Stimulated activated CD8-positive, alpha-beta memory T cell treated with anti-CD3 and anti-CD28 coated beads, Interleukin-7, amount 100 ng/mL, for 48 hours (primary cell): ENCODE measurements at places on chromosomes 5 and 9.

DNA sequence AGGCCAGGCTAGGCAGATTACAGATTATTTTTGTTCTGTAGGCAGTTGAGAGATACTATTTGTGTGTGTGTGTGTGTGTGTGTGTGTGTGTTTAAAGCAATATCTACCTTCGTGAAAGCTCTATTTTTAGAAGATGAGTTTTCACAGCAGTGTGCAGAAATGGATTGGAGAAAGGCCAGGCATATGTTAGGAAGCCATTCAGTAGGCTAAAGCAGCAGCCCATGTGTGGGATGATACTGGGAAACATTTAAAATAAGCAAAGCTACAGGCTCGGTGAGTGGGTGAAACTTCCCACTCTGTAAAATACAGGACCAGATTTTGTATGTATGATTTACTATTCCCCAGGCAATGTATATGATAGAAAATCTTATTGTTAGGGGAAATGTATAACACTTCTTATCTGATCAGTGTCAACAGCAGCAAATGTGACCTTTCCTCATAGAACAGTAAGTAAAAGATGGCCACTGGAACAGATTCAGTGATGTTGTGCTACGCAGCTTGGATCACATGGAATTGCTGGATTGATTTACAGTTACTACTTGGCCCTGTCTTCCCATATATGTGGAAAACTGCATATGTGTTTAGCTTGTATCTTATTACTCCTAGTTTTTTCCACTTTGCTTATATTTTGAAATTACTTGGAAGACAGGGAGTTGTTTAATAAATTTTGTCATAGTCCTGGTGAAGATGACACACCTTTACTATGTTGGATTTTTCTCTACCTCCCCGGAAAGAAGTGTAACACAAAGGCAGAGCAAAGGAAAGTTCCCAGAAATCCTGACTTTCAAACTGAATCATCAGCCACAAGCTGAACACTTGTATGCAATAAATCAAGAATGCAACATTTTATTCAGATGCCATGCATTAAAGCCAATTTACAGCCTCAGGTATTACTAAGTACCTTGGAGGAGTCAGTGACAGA is 1077.7 kb upstream of the SEMA6A start:
- no peak for DNase-seq

GRCh38 chr9:72601615-72602014 is 80.2 kb downstream of the TMC1 start:
- no peak for DNase-seq

GRCh38 chr5:172140120-172140519 is 47.9 kb downstream of the STK10 start:
- no peak for DNase-seq

- no peak for DNase-seq
These were observed 5.0 kb downstream of the P4HA2 start for GRCh38 chr5:132222649-132223038.

GRCh38 chr5:155027993-155028629 is 14.6 kb downstream of the KIF4B start:
- no peak for DNase-seq
